ENCODE measurements at places on chromosomes 5 and 9.

GRCh38 chr5:180126716-180127681, 55.4 kb upstream of the RNF130 start:
- DNase-seq, result peak; percentile 64

- DNase-seq, result no peak
Measured at GRCh38 chr5:127426661-127427060, 90.8 kb upstream of the PRRC1 start.

DNA sequence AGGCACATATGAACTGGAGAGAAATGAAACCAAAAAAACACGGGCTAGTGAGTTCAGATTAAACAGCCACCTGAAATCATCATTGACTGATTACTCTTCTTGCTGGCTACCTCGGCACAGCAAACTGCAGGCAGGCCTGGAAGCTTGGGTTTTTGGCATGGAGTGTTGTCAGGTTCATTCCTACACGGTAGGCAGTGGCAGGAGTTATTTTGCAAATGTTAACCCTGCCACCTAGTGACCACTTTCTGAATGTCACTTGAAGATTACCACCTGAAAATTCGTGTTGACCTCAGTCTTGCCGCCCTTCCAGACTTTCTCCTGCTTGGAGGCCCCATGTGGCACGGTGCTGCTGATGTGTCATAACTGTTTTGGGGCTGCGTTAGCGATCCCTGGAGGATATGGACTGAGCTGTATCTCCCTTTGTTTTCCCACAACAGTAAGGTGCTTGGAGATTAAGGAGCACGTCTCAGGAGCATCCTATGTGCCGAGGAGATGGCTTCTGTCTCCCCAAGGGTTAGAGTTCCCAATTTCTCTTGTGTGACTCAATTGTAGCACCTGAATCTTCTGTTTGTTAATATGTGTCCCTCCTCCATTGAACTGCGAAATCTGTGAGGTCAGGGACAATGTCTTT, 12.7 kb upstream of the CD180 start:
- peak; percentile 84 for DNase-seq

DNA sequence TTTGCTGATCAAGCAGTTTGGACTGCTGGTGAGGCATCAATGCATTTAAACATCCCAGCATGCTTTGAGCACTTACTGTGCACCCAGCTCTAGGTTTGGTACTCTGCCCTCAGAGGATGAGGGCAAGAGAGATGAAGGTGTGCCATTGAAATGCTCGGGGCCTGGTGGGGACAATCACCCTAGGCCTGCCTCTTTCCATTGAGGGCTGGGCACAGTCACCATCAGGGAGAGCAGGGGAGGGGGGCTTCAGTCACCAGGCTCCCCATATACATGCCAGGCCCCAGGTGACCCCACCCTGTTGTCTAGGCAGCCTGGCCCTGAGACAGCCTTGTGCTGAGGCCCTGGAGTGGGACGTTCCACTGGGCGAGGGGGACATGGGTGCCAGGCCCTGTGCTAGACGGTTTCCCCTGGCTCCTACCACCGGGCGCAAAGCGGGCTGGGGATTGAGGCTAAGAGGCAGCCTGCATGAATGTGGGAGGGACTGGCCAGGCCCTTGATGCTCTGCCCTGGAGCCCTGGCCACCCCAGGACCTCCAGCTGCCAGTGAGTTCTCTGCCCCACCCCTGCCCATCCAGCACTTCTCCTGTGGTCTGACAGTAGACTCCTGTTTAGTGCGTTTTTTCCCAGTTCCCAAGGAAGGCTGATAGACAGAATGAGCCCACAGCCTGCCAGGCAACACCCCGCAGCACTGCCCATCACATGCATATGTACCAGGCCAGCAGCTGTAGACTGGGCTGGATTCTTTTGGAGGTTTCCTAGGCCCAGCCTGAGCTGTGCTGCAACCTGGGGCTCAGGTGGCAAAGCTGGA, 18.9 kb downstream of the TCF7 start:
- no peak for DNase-seq

- DNase-seq, result no peak
Measured at GRCh38 chr9:98794802-98795201, 1.6 kb downstream of the ANKS6 start.

GRCh38 chr5:103808464-103809106, 246.0 kb upstream of the NUDT12 start:
- DNase-seq, result peak; percentile 66

DNA sequence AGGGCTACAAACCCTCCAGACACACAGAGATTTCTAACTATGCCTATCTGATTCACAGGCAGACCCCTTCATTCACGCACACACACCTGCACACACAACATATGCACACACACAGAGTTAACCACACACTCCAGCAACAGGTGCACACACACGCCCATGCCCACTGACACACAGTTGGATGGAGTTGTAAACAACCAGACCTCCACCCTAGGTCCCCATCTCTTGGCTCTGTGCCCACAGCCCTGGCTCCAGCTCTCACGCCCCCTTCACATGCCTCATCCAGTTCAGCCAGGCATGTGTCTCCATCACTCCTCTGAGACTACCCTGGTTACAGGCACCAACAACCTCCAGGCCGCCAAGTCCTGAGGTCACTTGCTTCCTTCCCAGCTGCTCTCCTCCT, 61.1 kb downstream of the PSD2 start:
- no peak for DNase-seq
